ENCODE measurements at places on chromosomes 4 and X.

- DNase-seq, result no peak
Observed at GRCh38 chrX:150348365-150348764, 14.8 kb upstream of the MAMLD1 start.

- peak; percentile 5 for DNase-seq
Observed at GRCh38 chr4:63296773-63297172, 1112.5 kb downstream of the TECRL start.

- DNase-seq, result no peak
Observed at GRCh38 chrX:17160975-17161374, 214.0 kb upstream of the NHS start.

DNA sequence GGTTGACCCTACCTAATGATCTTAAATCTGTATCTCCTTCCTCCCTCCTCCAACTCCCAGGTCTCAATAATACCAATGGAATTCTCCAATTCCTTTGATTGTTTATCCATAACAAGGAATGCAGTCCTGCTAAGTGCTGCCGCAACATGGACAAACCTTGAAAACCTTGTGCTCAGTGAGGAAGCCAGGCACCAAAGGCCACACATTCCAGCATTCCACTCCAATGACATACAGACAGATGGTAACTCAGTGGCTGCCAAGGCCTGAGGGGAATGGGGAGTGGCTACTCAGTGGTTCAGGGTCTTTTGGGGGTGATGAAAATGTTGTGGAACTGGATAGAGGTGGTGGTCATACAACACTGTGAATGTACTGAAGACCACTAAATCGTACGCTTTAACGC, 10.4 kb downstream of the HAUS7 start:
- peak; percentile 15 for DNase-seq
